ENCODE measurements at places on chromosomes 7 and 10.

GRCh38 chr7:133934262-133934976 lies 192.7 kb upstream of the LRGUK start:
- DNase-seq = no peak

DNA sequence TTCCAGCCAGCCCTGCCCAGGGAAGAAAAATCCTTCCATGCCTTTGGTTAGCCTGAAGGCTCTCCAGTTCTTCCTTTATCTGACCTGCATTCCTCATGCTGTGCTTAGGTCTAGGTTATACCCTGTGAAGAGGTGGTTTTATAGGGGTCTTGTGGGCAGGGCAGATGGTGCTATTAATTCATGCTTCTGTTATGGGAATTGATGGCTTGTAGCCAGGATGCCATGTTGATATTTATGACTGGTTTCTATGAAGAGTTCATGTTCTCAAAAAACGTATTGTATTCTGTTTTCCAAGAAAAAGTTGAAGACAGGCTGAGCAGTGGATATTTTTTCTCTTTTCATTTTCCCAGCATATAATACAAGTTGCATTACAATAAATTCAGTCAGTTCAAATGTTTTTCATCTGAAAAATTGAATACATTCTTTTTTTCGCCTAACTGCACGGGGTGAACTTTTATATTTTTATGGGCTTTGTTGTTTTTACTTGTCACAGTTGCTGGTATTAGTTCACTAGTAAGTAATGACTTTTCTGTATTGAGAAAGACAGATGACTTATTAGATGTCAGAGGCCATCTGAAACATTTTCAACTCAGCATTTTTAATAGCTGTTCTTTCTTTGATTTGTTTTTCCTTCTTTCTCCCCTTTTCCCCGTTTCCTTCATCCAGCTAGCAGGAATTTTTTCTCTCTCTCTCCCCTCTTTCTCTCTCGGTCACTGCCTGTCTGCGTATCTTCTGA lies 322.8 kb downstream of the LRMDA start:
- no peak for DNase-seq

DNA sequence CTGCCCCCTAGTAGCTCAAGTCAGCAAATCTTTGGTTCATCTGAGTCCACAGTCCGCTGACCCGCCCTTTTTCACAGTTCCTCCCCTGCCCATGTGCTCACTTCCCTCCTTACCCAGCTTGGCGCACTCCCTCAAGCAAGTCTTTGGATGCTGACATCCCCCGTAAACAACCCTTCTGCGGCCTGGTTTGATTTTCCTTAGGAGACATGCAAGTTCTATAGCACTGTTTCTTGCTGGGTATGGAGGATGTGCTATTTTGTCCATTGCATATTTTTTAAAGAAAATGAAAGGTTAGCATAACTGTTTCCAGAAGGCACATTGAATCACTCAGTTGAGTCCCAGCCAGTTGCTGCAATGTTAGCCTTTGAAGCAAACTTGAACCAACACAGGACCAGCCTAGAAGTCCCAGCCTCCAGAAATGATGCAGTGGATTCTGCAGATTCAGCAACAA lies 38.2 kb downstream of the HTRA1 start:
- DNase-seq = no peak

- DNase-seq = no peak
These were observed 40.8 kb downstream of the EPDR1 start for GRCh38 chr7:37961251-37961650.

GRCh38 chr7:80907141-80907601 lies 11.7 kb downstream of the SEMA3C start:
- no peak for DNase-seq

DNA sequence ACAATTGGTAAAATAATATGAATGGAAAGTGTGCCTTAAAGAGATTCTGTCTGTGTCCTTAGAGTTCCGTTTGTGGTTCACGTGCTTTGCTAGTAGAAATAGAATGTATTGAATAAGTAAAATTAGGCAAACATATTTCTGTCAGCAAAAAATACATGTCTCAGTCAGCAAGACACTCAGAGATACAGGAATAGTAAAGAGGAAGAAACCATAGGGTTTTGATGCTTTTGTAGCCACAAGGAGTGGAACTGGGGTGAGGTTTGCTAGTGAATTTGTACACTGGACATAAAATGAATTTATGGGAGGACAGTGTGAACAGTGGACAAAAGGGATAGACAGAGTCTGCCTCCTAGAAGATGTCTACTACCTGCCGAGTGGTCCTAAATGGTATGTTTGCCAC lies 289.2 kb upstream of the NRP1 start:
- no peak for DNase-seq

DNA sequence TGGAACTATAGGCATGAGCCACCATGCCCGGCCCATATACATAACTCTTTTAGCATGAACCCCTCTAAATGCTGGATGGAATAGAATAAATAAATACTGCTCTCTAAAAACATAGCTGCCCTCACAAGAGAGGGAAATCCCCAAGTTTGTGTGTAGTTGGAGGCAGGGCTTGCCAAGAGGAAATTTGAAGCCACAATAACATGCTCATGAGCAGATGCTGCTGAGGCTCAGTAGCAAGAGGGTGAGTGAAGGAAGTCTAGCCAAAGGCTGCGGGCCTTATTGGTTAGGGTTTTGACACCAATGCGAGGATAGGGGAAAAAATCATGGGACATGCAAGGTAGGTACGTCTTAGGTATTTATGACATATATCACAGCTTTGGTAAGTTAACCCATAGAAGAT lies 17.3 kb downstream of the TPK1 start:
- DNase-seq = peak; percentile 89

- DNase-seq = no peak
These were observed 18.1 kb downstream of the BAZ1B start for GRCh38 chr7:73504017-73504416.

- DNase-seq = no peak
These were observed 5.7 kb upstream of the ZMIZ1 start for GRCh38 chr10:79063071-79063491.

DNA sequence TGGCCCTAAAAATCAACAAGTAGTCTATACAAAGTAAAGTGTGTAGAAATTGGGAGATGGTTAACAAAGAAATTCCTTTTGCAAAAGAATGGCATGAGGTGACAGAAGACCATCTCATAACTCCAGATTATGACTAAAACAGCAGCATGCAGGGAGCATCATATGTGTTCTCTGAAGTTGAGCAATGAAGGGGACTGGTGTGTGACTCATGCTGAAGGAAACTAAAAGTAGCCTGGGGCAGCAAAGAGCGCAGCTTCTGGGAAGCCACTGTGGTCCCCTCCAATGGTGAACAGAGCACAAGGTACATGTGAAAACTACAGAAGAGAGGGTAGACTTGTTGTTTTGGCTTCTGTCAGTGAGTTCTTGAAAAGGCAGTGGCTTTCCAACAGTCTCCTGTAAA lies 133.4 kb downstream of the MACC1 start:
- DNase-seq = peak; percentile 24

DNA sequence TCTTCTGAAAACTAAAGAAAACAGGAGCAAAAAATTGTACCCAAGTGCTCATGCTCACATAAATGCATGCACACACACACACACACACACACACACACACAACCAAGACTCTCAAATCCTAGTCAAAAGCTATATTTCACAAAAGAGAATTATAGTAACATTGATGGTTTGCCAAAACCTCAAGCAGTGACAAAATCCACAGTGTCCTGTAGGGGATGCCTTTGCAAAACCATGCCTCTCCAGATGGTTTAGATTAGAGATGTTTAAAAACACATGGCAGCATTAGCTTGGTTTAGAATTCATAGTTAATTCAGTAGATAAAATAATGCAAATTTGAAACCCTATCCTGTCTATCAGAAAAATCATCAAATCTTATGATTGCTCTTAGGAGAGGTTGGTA lies 232.2 kb downstream of the DYNC1I1 start:
- no peak for DNase-seq

- peak; percentile 69 for DNase-seq
These were observed 664.8 kb upstream of the SEMA3D start for GRCh38 chr7:85851571-85852193.

DNA sequence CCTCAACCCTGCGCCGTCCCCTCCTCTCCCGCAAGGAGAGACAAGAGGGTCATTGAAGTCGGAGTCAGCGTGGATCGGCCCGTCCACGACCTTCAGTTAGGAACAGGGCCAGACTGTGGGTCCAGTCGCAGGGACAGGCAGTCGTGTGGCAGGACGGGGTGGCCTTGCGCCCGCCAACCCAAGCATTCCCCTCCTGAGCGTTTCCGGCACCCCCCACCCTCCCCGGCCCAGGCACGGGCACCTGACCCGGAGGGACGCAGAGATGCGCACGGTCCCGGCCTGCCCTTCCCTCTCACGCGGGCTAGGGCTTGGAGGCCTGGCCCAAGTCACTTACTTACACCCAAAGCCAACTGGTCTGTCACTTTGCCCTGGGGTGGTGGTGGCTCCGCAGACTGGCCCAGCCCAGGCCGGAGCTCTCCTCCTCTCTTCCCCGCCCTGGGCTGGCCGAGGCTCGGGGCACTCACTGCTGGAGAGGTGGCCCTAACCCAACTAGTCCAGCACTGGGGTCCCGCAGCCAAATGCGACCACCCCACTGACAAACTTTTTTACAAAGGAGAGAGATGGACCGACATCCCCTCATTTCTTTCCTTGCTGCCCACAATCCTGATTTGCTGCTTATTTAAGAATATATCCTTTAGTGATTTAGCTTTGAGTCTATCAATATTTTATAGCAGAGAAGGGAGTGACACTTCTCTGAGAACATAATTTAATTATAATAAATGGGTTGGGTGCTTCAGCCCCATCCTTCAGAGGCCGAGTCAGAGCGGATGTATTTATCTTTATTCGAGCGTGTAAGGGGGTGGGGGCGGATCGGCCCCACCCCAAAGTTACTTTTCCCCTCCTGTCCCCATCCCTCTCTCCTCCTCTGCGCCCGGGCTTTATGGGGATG lies 1.2 kb upstream of the UNCX start:
- no peak for DNase-seq

DNA sequence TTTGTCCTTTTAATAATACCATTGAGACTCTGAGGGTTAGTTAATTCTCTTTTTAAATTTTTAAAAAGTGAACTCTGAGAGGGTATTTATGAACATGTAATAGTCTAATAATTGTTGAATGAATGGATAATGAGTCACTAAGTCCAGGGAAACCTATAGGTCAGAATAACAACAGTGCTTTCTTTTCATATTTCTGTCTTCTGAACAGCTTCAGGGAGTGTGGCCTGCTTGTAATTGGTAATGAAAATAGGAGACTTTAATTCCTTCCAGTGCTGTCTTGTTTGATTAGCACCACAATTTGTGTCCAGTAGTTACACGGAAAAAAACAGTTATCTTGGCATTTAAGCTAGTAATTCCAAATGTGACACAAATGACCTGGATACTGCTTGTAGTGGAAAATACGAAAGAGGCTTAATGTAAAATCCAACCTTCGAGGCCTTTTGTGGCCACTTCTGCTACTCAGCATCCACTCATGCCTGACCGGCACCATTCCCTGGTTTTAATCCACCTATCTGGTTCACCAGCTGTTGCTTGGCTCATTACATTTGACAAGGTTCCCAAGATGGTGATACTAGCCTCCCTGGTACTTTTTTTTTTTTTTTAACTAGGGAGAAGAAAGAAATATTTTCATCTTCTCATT lies 149.3 kb upstream of the IMMP2L start:
- no peak for DNase-seq

- no peak for DNase-seq
These were observed 115.2 kb downstream of the PDE1C start for GRCh38 chr7:31955021-31955420.

GRCh38 chr7:55023841-55024505 lies 5.2 kb downstream of the EGFR start:
- no peak for DNase-seq

DNA sequence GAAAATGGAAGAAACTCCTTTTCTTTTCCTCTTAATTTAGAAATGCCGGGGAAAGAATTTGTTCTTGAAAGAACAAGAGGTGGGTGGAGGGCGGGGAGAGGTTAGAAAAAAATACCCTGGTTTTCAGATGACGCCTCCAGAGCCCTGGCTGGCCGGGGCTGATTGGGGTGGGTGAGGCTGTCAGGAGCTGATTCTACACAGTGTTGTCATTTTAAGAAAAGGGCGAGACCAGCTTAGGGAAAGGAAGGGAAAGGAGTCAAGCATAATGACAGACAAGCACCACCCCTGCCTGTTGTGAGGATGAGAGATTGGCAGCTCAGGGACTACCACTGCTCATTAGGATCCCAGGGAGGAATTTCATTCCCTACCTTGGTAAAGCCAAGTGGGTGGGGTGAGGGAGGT lies 9.9 kb upstream of the FAM180A start:
- no peak for DNase-seq

- DNase-seq = no peak
These were observed 992.7 kb upstream of the MBL2 start for GRCh38 chr10:53765311-53765710.

- no peak for DNase-seq
These were observed 202.4 kb downstream of the BICC1 start for GRCh38 chr10:58715061-58715460.

DNA sequence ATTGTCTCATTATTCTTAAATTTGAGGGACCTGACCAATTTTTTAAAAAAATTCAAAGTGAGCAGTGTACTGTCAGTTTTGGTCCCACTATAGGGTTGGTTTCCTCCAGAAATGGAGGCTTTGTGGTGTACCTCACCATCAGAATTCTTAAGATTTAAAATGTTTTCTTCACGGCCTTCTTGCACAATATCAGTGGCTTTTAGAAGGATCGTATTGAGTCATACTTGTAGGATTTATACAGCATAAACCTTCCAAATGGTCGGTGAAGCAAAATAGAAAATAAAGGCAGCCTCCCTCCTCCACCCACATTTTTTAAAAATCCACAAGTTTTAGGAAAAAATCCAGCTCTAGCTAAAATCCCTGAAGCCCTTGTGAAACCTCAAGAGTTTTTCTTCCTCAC lies 126.4 kb downstream of the RNLS start:
- DNase-seq = peak; percentile 22

DNA sequence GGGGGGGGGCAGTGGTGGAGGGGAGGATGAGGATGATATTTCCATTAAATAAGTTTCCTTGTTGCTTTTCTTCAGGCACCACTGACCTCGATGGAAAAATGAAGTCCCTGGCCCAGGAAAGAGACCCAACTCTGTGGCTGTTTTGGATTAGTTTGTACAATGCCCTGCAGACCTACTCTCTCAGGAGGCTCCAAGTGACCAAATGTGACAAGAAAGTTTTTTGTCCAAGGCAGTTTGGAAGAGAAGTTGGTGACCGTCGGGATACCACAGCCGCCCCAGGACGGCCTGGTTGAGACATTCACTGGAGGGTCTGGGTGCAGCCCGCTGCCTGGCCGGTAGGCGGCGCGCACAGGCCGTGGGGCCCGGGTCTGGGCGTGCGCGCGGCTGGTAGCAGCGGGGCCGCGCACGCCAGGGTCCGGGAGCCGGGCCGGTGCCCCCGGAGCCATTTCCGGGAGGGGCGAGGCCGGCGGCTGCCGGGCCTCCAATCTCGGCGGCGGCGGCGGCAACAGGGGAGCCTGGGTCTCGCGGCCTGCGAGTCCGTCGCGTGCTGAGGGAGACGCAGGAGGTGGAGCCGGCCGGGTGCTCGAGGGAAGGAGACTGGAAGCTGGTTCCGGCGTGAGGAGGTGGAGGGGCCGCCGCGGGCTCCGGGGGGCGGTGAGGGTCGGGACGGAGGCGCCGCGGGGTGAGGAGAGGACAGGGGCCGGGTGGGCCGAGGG lies at the start of gene SGPL1:
SGPL1 (plus strand) TSS at position 445 of the 716 bp plus-strand sequence. CDS start 906 bp downstream, outside the sequence.
- peak; percentile 82 for DNase-seq

- DNase-seq = no peak
These were observed 11.8 kb upstream of the TSPAN12 start for GRCh38 chr7:120869700-120870099.
